ENCODE measurements at places on chromosomes 1 and 21.

GRCh38 chr1:211548321-211549091 is 30.5 kb downstream of the SLC30A1 start:
- DNase-seq: no peak

DNA sequence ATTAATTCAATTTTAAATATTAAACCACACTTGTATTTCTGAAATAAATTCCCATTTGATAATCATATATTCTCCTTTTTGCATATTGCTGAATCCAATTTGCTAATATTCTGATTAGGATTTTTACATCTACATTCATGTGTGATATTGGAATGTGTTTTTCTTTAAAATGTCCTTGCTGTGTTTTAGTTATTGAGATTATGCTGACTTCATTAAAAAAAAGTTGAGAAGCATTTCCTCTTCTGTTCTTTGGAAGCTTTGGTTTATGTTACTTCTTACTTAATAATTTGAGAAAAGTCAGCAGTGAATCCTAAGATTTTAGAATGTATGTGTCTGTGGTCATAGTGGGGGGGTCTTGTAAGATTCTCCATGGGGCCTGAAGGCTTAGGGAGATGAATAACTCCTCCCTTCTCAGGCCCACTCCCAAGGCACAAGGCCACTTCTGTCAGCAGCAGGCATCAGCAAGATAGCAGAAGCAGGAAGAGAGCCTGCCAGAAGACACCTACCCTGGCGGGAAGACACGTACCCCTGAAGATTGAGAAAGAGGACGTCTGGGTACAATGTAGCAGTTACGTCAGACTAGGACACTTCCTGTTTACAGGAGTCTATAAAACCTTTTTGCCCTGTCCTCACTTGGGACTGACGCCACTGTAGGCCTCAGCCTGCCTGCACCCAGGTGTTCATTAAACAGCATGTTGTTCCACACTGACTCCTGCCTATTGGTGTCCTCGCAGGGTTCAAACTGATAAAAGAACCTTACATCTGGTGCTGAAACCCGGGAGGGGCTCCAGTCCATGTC is 56.9 kb downstream of the ODF2L start:
- DNase-seq: no peak

- DNase-seq: no peak
Observed at GRCh38 chr1:25802915-25803314, 2.9 kb downstream of the SELENON start.

- DNase-seq: no peak
Observed at GRCh38 chr1:111201275-111202090, 1.0 kb upstream of the DENND2D start.

- no peak for DNase-seq
Observed at GRCh38 chr1:19003371-19004290, 47.2 kb upstream of the IFFO2 start.

GRCh38 chr1:65615859-65616258 is 176.8 kb upstream of the PDE4B start:
- no peak for DNase-seq

- DNase-seq: no peak
Observed at GRCh38 chr1:186925881-186926669, 97.3 kb downstream of the PLA2G4A start.

DNA sequence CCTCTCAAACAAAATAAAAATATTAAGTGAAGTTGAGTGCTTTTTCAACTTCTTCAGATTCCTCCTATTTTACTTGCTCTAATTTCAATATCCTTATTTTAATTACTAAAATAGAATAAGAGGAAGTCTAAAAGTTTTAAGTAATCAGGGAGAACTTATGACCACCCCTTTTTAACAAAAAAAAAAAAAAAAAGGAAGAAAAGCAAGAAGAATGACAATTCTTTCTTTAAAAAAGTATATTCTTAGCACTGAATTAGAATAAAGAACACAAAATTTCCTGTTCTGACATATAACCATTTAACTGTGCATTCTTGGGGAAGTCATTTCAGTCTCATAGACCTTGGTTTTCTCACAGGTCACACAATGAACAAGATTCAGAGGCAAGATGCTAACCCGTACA is 46.8 kb downstream of the SAMSN1 start:
- no peak for DNase-seq

GRCh38 chr1:86914998-86915736 is 732 bp downstream of the HS2ST1 start:
- peak; percentile 19 for DNase-seq

DNA sequence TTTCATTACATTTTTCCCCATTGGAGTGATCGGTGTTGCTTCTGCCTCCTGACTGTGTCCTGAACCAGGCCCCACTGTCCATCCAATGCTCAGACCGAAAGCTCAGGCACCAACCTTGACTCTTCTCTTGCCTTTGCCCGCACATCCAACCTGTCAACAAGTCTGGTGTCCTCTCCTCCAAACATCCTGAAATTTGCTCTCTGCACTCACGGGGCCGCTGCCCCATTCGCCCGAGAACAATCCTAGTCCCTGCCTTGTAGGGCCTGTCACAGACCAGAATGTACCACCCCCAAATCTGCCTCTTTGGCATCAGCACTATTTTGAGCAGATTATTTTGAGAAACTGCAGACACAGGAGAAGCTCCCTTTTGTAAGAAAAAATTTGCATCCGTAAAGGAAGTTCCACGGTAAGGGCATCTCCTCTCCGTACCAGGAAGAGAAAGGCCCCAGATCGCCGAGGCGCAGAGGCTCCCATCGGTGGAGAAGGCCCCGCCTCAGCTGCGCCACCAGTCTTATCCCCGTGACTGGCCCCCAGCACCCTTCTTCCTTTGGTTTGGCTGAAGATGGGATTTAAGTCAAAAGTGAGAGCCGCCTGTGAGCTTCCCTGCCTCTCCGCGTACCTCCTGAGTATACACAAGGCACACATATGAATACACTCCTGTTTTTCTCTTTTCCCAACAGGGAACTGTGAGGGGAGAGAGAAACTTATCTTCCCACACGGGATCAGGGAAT is 7.1 kb downstream of the MORN1 start:
- DNase-seq: no peak

GRCh38 chr21:45470087-45470515 is 65.1 kb downstream of the COL18A1 start:
- no peak for DNase-seq

DNA sequence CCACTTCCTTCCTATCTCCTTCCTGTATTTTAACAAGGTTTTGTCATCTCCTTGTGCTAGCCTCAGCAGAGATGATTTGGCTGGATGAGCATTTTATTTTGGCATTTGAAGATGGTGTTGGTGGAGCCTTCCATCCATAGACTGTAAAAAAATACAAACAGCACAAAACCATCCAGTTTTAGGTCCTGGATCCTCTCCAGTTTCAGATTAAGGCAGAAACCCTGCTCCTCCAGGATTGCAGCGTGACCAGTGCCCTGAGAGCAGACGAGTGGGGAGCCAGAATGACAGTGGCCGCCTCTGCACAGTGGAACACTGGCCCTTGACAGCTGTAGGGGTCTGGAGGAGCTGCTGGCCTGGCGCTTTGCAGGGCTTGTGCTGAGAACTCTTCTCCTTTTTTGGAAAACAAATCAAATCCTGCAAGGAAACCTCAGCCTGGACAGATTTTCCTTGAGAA is 72.2 kb upstream of the GADD45A start:
- DNase-seq: no peak

GRCh38 chr1:57591842-57592241 is 168.0 kb upstream of the DAB1 start:
- DNase-seq: no peak

GRCh38 chr1:2612591-2613365 is 20.0 kb downstream of the MMEL1 start:
- DNase-seq: no peak

- no peak for DNase-seq
Observed at GRCh38 chr1:3162322-3162882, 93.4 kb downstream of the PRDM16 start.

- no peak for DNase-seq
Observed at GRCh38 chr1:41650028-41650880, 165.8 kb upstream of the EDN2 start.

- DNase-seq: no peak
Observed at GRCh38 chr1:87730274-87731216, 401.9 kb downstream of the LMO4 start.

- DNase-seq: no peak
Observed at GRCh38 chr1:84366786-84367185, 31.5 kb upstream of the DNASE2B start.

DNA sequence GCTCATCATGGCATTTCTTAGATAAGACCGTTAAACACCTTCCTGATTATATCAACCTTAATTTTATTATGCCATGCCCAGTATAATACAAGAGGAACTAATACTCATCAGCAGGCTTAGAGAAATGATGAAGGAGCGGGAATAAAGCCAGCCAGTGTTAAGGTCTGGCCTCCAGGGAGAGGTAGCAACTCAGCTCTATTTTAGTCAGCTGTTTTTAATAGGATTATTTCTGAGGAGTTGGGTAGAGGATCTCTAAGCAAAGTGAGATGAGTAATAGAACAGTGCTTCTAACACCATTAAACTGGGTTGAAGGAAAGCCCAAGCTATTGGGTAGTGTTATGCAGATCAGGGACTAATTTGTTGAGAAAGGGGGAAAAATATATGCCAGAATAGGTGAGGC is 921.5 kb downstream of the TTLL7 start:
- no peak for DNase-seq

DNA sequence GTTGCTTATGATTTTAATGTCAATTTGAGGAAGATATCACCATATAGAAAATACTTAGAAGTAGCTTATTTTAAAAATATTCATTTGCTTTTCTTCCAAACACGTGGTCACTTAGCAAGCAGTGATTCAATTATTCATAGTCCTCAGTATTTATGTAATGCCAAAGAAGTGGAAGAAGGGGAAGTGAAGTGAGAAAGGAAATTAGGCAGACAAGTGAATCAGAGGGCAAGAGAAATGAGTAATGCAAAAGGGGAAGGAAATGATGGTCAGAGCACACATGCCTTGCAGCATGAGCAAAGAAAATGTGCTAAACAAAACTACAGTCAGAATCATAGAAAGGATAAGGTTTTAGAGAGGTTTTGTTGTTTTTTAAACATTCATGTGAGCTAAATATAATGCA is 31.8 kb downstream of the SDCCAG8 start:
- DNase-seq: no peak

DNA sequence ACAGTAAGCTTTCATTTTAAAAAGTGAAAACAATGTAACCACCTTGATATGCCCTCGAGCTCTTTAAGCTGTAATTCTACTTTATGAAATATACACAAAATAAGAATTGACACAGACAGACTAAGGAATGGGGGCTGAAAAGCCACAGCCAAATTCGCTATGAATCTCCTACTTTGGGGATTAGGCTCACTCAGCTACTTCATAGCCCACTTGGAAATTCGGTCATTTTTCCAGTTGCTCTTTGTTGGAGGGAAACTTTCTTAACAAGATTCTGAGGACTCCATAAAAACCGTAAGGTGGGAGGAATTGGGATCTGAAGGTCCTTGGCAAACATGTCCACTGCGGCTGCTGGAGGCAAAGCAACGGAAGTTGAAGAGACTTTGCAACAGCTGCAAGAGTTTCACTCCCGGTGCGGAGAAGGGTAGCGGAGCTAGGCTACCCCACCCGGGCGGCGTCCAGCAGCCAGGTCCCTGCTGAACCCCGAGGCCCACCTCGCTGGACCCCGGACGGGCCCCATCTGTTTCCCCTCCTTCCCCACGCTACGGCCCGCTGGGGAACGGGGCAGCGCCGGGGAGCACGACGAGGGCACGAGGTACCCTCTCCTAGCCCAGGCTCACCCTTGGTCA is 634 bp downstream of the MYCBP start:
- DNase-seq: no peak

DNA sequence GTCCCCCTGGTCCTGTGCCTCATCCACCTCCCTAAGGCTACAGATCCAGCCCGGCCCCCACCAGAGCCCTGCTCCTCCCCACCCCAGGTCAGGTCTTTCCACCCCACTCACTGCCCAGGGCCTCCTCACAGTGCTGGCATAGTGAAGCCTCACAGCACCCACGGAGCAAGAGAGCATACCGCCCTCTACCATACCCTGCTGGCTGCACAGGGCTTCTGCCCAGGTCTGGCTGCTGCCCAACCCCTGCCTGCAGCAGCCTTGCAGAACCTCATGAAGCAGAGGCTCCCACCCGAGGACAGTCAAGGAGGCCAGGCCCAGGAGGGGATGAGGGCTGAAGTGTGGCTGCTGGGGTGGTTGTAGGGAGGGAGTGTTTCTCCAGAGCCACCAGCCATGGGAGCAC is 19.7 kb upstream of the ARF1 start:
- no peak for DNase-seq

DNA sequence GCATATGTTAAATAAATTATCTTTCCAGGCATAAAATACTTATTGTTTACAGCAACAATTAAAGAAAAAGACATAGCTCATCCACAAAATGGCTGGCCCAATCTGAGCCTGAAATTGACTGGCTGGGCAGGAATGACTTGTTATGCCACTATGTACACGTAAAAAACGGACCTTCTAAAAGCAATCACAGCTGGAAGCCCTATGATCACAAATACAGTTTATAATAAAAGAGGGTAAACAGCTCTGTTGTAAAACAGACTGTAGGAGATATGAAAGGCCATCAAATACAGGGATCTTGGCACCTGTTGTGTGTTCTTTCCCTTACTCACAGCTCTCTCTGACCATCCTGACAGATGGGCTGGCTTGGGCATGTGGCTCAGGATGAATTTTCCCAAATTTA is 70.5 kb upstream of the DMRTA2 start:
- no peak for DNase-seq

- DNase-seq: no peak
Observed at GRCh38 chr1:41450747-41451285, 33.7 kb downstream of the EDN2 start.

DNA sequence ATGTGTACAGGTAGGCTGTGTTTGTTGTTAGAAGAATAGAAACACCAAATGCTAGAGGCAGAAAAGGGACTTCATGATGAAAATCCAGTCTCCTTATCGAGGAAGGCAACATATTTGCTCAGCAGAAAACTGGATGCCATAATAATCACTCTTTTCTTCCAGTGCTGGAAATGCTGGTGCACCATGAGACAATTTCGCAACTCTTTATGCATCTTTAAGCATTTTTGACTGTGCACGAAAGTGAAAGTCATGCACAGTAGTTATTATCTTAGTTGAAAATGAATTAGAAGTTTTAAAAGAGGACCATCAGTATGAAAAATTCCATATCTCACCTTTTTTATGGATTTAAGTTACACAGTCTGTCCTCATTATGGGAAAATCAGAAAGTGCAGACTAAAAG is 29.1 kb downstream of the SMYD2 start:
- DNase-seq: no peak

GRCh38 chr1:234544087-234544579 is 65.2 kb upstream of the TARBP1 start:
- no peak for DNase-seq

GRCh38 chr1:155200920-155201319 is 6.8 kb downstream of the THBS3 start:
- no peak for DNase-seq

- DNase-seq: no peak
Observed at GRCh38 chr1:55053265-55053954, 14.1 kb downstream of the PCSK9 start.

DNA sequence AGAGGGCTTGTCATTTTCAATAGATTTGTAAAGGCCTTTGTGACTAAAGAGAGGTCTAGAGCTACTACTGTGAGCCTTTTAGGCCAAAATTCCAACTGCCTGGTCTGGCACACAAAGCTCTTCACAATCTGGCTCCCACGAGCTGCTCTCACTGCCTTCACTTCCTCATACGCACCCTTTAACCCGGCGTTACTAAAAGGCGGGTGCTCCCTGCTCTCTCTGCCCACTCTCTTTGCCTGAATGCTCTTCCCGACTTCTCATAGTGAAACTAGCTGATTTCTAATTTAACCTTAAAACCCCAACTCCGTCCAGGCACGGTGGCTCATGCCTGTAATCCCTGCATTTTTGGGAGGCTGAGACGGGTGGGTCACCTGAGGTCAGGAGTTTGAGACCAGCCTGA is 14.2 kb downstream of the BSDC1 start:
- DNase-seq: no peak

GRCh38 chr21:42503711-42504110 is 7.7 kb upstream of the RSPH1 start:
- no peak for DNase-seq
